Activated T-helper 2 cell treated with anti-CD3 and anti-CD28 coated beads, Interferon-gamma antibody, Interleukin-2, Interleukin-4, amounts not matched to agents 10 μg/mL and 5 μg/mL and 100 μg/mL, durations not matched to agents 14 hours and 24 hours and 36 hours (primary cell): ENCODE measurements at places on chromosomes 3 and 15. TPM values are rescaled to one million over a fixed set of nuclear protein-coding genes. Genes with fewer than 3 reads are reported as not detected.

Gene CHST13
- total RNA-seq = 0.09 TPM in 1 of 2 replicates, not detected in the other

Gene ATP13A4
- 0.74 and 2.3 TPM in 2 replicates for total RNA-seq

Gene ZNF385D
- total RNA-seq = not detected in 2 replicates

Gene LIPH
- total RNA-seq = not detected in 2 replicates

DNA sequence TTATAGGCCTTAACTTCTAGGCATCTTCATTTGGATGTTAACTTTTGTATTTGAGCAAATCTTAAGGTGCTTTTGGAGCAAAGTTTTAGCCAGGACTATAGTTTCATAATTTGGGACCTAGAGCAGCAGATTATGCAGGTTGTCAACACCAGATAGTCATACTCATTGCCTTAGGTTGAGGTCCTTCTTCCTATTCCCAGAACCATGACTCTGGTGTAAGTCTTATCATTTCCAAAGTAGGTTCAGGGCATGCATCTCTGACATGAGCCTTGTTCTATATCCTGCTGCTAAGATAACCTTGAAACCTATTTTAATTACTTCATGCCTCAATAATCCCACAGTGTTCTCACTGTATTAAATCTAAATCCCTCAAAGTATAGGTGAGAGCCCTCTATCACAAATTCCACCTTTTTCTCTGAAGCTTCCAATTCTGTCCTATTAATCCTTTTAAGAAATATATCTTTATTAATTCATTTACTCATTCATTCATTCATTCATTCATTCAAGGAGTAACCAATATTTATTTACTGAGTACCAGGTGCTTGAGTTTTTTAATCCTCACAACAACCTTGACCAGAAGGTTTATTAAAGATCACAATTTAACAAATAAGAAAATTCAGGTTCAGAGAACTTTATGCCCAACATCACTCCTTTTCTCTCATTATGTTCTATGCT is 2.7 kb upstream of the FNDC3B start:
- DNase-seq = no peak
- no peak overlapping the region for H3K27ac ChIP-seq
- peaks cover 10% of the 10 kb centered on the region for H3K27me3 ChIP-seq
- H3K4me1 ChIP-seq = peaks cover 23% of the 10 kb centered on the region

DNA sequence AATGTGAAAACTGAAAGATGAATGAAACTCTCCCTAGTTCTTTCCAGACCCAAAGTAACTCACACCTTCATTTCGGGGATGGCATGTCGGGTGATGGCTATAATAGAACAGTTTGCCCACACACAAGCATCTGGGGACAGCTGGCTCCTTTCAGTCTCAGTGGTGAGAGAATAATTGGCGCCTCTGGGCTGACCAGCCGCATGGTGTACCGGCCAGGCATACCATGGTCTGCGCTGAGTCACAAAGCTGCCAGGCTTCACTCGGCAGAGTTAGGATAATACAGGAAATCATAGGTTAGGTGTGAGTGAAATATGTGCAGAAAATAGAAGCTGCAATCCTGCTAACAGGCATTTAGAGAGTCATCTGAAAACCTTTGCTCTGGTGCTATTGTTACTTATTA is 80.4 kb upstream of the IGF1R start:
- H3K4me1 ChIP-seq = no peaks in the 10 kb centered on the region
- DNase-seq = no peak
- H3K4me3 ChIP-seq = no peak overlapping the region
- H3K27me3 ChIP-seq = peaks cover 12% of the 10 kb centered on the region
- H3K36me3 ChIP-seq = no peaks in the 10 kb centered on the region

DNA sequence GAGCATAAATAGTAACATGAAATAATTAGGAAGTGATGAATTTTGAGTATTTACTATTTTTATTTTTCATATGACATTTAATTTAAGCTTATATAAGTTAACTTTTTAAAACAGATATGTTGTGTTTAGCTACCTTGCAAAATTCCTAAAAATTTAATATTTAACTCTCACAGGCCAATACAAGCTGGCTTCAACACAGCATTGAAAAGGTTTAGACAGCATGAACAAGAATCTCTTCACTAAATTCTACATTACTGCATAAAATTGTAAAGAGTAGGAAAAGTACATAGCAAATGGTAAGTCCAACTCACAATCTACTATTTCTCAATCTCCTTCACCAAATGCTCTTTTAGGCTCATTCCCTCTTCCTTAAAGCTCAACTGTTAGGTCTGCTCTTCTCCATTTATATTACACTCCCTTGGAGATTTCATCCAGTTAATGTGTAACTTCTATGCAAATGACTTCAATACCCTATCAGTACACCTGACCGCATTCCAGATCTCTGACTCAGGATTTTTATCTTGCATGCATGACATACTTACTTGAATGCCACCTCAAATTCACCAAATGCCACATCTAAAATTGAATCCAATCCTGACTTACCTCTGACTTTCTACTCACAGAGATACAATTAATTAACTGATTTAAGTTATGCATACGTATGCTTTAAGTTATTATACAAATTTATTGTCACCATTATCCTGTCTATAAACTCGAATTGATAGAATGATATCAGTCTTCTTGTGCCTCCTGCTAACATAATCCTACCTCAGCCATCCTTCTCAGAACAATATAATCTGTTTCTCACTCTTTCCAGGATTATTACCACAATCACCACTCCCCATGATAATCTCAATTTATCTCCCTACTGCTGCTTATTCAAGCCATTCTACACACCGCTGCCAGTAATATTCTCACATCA is 127.0 kb downstream of the STAG1 start:
- H3K27me3 ChIP-seq = no peaks in the 10 kb centered on the region
- no peak for DNase-seq
- no peak overlapping the region for H3K4me3 ChIP-seq

GRCh38 chr3:99895703-99896441 is 78.2 kb downstream of the CMSS1 start:
- H3K36me3 ChIP-seq = peaks cover 13% of the 10 kb centered on the region
- H3K27me3 ChIP-seq = no peaks in the 10 kb centered on the region
- H3K27ac ChIP-seq = no peak overlapping the region
- no peak overlapping the region for H3K4me3 ChIP-seq

- H3K4me3 ChIP-seq = peak overlapping the region; percentile 95
- peak; percentile 37 for DNase-seq
- peak overlapping the region; percentile 97 for H3K27ac ChIP-seq
- peaks cover 47% of the 10 kb centered on the region for H3K4me1 ChIP-seq
- no peaks in the 10 kb centered on the region for H3K27me3 ChIP-seq
- H3K36me3 ChIP-seq = peaks cover 82% of the 10 kb centered on the region
These were observed 907 bp downstream of the TATDN2 start for GRCh38 chr3:10248984-10249748.

- DNase-seq = peak; percentile 23
- peak overlapping the region; percentile 85 for H3K27ac ChIP-seq
- peaks cover 50% of the 10 kb centered on the region for H3K36me3 ChIP-seq
- peak overlapping the region; percentile 54 for H3K4me3 ChIP-seq
- peaks cover 57% of the 10 kb centered on the region for H3K4me1 ChIP-seq
These were observed 140.6 kb downstream of the RBPMS2 start for GRCh38 chr15:64634576-64635498.

- no peak for DNase-seq
- H3K4me1 ChIP-seq = peaks cover 12% of the 10 kb centered on the region
- no peak overlapping the region for H3K27ac ChIP-seq
- H3K27me3 ChIP-seq = no peaks in the 10 kb centered on the region
These were observed 7.2 kb downstream of the MAP2K5 start for GRCh38 chr15:67549736-67550135.

DNA sequence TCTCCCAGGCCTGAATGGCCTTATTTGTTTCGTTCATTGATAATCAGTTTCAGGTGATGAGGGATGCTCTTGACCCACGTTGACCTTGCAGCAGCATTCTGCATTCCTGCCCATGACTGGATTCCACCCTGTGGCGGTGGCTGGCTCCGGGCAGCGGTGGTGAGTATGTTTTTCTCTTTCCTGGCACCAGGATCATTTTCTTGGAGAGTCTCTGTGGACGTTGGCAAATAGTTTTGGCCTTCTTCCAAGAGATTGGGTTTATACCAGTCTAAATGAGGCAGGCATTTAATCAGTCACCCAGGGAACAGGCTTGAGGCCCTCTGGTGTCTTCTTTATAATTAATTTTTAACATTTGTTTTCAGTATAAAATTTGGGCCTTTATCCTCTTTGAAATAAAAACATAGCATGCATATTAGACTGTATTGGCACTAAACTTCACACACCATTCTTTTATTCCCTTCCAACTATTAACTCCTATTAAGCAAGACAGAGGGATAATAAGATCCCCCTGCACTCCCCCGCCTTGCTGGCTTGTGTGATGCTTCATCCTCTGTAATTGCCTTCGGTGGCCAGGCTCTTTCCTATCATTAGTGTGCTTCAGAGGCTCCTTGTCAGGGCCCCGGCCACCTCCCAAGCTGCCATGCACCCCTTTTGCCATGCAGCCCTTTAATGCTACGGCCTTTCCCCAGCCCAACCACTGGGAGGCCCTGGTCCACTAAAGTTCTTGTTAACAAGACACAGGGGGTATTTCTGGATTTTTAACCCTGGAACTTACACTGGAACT is 176.2 kb upstream of the TOPAZ1 start:
- H3K36me3 ChIP-seq = no peaks in the 10 kb centered on the region
- no peak overlapping the region for H3K27ac ChIP-seq
- H3K4me3 ChIP-seq = no peak overlapping the region
- H3K27me3 ChIP-seq = peaks cover 15% of the 10 kb centered on the region

GRCh38 chr3:164024786-164025185 is 1053.5 kb downstream of the SI start:
- H3K27me3 ChIP-seq = no peaks in the 10 kb centered on the region
- H3K27ac ChIP-seq = no peak overlapping the region
- no peaks in the 10 kb centered on the region for H3K4me1 ChIP-seq
- DNase-seq = no peak
- H3K36me3 ChIP-seq = no peaks in the 10 kb centered on the region
